ENCODE measurements at places on chromosomes 2 and 18. TPM values are rescaled to one million over a fixed set of nuclear protein-coding genes. Genes with fewer than 3 reads are reported as not detected.

The REEP1 gene
- 3.8 TPM for total RNA-seq

The LRP1B gene
- 2.3 TPM for total RNA-seq

The OBSL1 gene
- 91.9 TPM for total RNA-seq

The NEDD4L gene
- total RNA-seq, result 26.2 TPM

The LGALSL gene
- 16.5 TPM for total RNA-seq

The PDIA6 gene
- total RNA-seq, result 84.7 TPM

The RIT2 gene
- not detected for total RNA-seq

The TMEM200C gene
- 0.16 TPM for total RNA-seq

The RGPD3 gene
- total RNA-seq, result 0.80 TPM

The TRIM43B gene
- not detected for total RNA-seq

The XDH gene
- 0.16 TPM for total RNA-seq

The ATOH8 gene
- 46.2 TPM for total RNA-seq

The UPP2 gene
- not detected for total RNA-seq

GRCh38 chr2:155023674-155024073 lies 325.2 kb downstream of the KCNJ3 start:
- no peak for DNase-seq

GRCh38 chr2:120747706-120748105 lies 12.0 kb downstream of the GLI2 start:
- no peak for DNase-seq

- DNase-seq, result no peak
Measured at GRCh38 chr18:77135339-77136075, 2.9 kb upstream of the MBP start.

DNA sequence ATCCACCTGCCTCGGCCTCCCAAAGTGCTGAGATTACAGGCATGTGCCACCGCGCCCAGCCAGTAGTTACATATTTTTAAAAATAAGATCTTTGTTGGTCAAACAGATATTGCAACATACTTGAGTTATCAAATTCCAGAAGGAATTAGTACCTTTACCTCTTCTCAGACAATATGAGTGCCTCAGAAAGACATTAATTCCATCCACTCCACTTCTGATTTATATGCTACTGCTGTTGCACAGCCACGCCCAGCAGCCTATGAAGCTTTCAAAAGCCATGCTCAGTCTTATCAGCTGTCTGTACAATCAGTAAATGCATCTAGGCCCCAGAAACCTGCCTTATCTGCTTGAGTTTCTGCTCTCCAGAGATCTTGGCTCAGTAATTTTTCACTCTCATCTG lies 47.8 kb downstream of the MEX3C start:
- DNase-seq, result no peak

GRCh38 chr2:231172025-231172424 lies 26.4 kb upstream of the ARMC9 start:
- no peak for DNase-seq

- peak; percentile 20 for DNase-seq
Measured at GRCh38 chr2:181523756-181524155, 66.6 kb downstream of the ITGA4 start.

DNA sequence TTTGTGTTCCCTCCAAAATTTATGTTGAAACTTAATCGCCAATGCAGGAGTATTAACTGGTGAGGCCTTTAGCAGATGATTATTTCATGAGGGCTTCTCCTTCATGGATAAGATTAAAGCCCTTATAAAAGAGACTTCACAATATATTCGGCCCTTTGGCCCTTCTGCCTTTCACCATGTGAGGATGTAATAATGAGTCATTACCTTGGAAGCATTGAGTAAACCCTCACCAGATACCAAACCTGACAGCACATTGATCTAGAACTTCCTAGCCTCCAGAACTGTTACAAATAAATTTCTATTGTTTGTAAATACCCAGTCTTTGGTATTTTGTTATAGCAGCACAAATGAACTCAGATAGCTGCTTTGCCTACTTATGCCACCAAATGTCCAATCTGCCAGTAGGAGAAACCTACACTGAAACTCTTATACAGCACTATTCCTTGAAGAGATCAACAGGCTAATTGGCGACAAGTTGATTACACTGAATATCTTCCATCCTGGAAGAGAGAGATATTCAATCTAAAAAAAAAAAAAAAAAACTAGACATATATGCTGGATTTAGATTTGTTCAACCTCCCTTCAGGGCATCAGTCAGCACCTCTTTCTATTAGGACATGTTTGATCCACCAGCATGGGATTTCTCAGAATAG lies 125.9 kb upstream of the COL5A2 start:
- no peak for DNase-seq

- DNase-seq, result no peak
Measured at GRCh38 chr2:151297882-151298281, 8.4 kb upstream of the NMI start.

GRCh38 chr2:10129490-10129889 lies 7.0 kb downstream of the RRM2 start:
- DNase-seq, result no peak

- no peak for DNase-seq
Measured at GRCh38 chr18:31774962-31775361, 14.3 kb upstream of the SLC25A52 start.

DNA sequence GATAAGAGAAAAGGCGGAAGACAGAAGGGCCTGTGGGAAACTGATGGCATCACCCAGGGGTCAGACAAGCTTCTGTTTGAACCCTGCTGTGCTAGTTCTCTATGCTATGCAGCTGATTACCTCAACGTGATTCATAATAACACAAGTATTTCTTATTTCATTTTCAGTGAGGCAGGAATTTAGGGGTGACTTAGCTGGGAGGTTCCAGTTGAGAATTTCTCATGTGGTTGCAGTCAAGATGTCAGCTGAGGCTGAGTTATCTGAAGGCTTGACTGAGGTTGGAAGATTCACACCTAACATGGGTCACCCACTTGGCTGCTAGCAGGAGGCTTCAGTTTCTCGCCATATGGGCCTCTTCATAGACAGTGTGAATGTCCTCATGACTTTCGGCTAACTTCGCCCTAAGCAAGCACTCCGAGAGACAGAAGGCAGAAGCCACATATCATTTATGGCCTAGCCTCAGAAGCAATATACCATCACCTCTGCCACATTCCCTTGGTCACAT lies 34.0 kb upstream of the TMEM131 start:
- no peak for DNase-seq

DNA sequence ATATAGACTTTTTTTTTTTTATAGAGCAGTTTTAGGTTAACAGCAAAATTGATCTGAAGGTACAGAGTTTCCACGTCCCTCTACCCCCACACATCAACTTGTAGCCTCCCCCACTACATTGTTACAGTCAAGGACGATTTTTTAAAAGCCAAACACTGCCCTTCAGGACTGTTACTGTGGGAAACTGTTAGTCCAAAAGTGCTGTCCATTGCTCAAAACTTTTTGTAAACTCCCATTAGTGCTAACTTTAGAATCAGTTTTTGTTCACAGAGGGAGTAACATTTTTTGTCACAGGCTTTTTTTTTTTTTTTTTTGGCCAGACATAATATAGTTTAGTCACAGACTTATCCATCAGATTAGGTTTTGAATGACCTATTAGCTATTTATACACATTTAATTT lies 24.1 kb downstream of the ELP2 start:
- no peak for DNase-seq

DNA sequence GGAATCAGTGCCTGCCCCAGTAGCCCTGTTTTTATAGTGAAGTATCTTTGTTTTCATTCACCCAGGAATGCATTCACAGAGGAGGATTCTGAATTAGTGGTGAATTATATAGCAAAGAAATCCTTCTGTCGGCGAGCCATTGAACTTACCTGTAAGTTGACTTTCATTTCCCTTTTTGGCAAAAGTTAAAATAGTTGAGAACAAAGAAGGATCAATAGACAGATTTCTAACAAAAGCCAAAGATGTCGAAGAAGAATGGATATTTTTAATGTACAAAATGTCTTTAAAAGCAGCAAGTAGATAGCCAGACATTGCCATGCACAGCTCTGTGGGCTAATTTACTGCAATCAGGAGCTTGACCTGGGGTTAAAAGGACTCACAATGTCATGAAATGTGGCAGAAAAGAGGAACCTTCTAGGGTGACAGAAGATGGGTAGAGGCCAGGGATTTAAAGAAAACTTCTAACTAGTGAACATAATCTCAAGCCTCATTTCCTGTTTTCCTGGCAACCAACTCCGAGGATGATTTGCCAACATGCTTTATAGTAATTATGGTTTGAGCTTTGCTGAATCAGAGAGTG lies 53.8 kb upstream of the TMEM87B start:
- no peak for DNase-seq

DNA sequence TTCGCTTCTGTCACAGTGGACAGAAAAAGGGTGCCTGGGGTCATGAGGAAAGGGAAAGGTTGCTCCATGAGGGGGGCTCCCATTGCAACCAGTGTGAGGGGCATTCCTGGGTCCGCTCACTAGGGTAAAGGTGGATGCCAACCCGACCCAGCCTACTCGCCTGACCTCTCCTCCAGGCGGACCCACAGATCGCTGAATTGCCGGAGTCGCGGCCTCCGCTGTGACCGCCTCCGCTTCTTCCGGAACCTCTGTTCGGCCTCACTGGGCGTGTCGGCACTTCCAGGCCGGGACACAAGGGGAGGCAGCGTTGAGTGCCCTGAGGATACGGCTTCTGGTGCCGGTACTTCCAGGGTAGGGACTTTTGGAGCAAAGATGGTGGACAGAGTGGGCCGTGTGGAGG lies 57.1 kb downstream of the TRABD2A start:
- DNase-seq, result no peak

DNA sequence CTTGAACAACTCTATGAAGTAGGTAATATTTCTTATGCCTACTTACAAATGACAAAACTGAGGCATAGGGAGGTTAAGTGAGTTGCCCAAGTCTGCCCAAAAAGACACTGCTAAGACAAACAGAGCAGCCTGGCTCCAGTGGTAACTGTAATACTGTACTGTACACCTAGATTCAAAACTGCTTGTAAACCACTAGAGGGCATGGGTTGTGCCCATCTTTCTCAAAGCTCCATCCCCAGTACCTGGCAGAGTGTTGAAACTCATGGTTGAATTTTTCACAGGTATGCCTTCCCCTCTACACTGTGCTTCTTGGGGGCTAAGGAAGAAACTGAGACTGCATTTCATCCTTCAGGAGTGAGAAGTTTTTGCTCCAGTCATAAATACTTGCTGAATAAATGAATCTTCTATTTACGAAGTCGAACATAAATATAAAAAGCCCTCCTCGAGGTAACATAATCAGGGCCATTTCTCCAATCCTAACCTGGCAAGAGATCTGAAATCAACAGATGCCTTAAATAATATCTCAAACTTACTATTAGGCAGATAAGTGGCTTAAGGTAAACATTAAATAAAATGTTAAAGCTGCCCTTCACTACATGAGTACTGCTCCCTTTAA lies 2.0 kb downstream of the PPP4R1 start:
- DNase-seq, result peak; percentile 43

DNA sequence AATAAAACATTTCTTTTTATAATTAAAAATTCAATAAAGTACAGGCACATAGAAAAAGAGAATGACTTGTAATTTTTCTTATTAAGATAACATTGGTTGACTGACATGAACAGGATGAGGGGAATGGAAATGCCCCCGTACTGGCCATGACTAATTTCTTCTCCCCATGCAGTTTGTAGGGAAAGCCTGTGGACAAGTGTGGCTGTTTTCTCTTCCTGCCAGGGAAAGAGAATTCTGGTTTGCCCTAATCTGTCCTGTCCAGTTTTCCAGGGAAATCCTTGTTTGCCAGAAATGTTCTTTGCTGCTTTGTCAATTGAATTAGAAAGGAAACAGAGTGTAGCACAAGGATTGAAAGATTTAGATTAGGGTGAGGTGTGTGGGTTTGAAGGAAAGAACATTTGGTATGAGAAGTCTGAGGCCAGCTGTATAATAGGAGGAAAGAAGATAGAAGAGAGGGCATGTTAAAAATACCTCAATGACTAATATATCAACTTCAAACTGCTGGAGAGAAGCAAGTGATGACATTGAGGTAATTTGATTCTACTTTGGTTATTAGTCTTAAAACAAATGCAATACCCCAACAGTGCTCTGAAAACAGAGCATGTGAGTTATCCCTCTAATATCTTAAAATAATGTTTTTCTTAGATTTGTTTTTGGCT lies 593.9 kb upstream of the ZNF804A start:
- no peak for DNase-seq

DNA sequence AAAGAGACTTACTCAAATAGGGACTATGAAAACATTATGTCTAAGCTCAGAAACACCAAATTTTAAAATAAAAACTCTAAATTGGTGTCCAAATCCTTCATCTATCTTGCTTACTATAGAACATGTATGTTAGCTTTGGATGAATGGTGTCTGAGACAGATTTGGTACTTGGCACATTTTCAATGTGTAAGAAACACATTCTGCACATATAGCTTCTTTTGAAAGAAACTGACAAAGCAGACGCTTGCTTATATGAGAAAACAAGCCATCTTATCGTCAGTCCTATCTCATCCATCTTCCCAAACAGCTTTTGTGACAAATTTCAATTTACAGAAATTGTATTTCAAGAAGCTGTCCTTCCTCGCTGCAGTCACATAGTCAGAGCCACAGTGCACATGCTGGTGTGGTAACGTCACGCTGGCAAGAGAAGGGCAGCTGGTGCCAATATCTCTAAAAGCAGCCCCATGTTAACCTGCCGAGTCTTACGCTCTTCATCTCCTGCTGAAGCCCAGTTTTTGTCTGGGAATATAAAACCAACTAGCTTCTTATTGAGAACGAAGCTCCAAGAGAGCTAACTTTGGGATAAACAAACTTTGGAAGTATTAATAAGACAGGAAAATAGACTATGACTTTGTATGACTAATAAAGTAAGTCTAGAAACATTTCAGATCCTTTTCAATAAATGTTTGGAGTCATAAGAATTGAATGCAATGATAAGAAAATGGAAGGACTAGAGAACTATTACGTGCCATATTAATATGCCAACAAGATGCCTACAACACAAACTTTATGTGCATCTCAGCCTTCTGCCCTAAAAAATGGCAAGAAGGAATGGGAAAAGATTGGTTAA lies 74.9 kb upstream of the TFCP2L1 start:
- DNase-seq, result no peak

DNA sequence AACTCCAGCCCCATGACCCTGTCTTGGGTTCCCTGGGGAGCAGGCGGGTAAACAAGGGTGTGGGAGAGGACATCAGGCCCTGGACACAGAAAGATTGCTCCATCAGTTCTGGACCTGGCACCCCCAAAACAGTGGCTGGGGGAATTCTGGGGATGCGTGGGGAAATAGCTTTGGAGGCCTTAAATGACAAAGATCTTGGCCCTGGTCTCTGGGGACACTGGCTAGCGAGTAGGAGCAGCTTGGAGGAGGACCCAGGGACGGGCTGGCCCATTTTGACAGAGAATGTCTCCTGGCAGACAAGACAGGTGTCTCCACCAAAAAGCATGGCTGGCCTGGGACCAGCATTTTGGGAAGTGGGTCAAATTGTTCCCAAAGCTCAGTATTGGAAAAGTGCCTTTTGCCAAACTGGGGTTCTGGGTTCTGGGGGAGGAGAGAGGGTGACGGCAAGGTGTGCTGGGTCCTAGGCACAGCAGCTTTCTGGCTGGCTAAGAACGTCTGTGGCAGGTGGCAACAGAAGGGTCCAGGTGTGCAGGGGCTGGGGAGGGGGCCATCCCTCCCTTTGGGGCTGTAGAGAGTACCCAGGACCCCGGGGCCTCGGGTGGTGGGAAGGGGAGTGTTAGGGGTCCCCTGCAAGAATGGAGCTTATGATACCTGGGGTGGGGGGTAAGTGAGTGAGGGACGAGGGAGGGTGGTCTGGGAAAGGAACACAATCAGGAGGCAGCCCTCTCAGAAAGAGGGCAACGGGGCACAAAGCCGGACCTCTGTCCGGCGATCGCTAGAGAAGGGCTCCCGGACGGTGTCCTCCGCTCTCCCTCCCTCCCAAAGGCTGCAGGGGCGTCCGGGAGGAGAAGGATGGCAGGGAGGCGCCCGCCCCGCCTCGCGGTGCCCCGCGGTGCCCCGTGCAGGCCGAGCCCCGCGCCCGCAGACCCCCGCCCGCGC lies 556 bp downstream of the CYRIA start:
- no peak for DNase-seq

Data from breast epithelium (tissue), 4 donors.